Fibroblast of mammary gland (primary cell): ENCODE measurements at places on chromosomes 16 and 17.

DNA sequence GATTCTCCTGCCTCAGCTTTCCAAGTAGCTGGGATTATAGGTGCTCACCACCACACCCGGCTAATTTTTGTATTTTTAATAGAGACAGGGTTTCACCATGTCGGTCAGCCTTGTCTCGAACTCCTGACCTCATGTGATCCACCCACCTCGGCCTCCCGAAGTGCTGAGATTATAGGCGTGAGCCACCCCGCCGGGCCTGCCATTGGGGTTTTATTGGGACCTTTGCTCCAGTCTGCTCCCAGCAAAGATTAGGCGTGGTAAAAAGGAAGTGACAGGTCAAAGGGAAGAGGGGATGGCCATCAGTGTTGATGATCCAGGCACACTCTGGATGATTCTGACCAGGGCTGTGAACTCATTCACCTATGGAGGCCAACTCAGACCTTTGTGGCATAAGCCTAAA is 20.5 kb downstream of the MYLK3 start:
- no peak for DNase-seq

DNA sequence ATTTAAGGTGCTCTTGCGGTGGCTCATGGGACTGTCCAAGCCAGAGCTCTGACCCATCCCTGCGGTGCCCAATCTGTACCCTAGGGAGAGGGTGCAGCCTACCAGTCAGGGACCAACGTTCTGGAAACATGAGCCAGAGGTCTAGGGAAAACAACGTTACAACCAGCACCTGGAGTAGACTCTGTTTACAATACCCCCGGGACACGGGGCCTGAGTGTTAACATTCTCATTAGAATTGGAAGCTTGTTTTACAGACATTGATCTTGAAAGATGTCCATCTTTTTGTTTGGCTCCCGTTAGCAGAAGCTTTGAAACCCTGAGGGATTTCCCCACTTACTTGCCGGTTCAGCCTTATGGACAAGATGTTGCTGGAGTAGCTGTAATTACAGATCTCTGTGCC is 6.9 kb downstream of the WIPI1 start:
- DNase-seq, result no peak

DNA sequence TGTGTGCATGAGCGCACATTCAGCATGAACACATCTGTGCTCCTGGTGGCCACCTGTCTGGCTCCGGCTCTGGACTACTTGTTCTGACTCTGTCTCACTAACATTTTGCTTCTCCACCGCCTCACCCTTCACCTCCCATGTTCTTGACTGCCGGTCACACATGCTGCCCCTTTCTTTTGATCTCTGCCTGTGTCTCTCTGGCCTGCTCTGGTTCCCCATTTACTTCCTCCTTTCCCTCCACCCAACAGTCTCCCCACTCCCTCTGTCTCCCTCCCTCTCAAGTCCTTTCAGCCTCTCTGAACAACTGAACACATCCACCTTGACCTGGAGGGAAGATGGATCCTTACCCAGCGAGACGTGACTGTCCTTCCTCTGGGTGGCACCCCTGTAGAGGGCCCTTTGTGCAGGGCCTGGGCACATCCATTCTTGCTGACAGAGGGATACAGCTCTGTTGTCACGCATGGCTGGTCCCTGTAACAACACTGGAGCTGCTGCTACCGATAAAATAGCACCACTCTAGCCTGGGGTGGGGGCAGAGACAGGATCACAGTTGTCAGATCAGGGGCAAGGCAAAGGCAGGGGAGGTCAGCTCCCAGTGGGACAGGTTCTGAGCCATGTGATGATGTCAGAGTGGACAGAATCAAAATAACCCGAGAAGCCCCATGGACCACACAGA is 11.0 kb downstream of the ZSCAN32 start:
- no peak for DNase-seq

DNA sequence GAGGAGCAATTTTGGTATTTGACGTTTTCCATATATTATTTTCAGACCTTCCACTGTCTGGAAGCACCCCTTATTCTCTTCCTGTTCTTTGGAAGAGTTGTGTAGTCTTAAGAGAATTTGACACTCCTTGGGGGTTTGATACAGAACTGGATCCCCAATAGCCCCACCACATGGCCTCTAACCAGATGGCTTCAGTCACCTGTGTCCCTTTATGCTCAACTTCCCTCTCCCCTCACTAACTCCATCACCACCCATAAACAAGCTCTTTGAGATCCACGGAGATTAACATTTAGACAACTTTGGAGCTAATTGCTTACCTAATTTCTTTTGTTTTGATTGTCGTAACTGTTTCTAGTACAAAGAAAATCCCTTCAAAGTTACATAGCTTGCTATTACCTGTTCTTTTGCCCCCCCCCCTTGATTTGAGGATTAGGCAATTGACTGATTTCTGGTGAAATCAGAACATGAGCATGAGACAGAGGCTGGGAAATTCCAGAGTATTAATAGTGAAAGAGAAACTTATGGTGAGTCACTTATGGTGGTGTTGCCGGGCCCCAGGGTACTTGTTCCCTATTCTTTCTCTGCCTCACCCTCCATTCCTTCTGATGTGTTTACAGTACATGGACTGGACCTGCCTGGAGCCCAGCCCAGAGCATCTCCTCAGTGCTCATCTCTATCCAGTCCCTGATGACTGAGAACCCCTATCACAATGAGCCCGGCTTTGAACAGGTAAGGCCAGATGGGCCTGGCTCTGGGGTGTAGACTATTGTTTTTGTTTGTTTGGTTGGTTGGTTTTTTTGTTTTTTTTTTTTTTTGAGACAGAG is 7.5 kb downstream of the UBE2Z start:
- DNase-seq, result peak; percentile 90

DNA sequence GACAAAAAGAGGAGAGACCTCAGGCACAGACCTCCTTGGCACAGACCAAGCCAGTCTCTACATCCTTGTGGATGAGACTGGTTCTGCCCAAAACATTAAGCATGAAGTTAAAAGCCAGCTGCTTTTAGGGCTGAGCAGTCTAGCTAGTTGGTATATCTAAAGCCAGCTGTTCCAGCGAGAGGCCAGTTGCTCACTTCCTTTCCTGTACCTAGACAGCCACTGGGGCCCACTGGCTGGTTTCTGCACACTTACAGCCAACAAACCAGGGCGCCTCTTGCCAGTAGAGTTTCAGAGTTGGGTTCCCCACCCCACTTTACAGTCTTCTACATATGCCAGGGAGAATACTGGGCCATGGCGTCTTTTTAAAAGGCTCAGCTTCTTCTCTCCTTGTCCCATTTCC is 242.4 kb downstream of the ZFHX3 start:
- DNase-seq, result no peak

- no peak for DNase-seq
Observed at GRCh38 chr16:86012221-86012620, 113.3 kb downstream of the IRF8 start.

DNA sequence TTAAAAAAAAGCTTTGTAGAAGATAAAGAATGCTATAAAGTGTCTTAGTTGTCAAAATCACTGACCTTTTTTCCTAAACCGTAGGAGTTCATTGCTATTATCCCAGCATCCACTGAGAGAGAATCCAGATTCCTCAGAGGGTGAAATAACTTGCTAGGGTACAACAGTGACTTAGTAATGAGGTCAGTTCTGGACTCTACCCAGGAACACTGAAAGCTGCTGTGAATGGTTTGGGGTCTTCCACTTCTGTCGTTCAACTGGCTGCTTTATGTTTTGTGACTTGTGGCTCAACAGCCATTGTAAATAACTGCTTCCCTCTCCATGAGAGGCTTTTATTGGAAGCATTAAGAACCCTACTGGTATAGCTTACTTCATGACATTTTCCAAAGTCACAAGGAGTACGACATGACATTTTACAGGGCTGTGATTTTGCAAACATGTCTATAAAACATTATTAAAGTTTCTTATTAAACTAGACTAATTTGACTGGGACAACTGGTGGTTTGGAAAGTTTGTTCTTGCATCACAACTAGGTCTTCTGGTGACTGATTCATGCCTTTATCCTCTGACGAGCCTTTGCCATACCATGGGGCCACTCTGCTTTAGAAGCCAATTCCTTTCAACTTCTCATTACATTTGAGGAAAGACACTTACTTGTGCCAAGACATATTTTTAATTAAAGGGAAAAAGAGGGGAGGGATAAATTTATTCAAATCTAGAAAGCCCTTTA is 92.2 kb upstream of the CDH11 start:
- DNase-seq, result peak; percentile 30

DNA sequence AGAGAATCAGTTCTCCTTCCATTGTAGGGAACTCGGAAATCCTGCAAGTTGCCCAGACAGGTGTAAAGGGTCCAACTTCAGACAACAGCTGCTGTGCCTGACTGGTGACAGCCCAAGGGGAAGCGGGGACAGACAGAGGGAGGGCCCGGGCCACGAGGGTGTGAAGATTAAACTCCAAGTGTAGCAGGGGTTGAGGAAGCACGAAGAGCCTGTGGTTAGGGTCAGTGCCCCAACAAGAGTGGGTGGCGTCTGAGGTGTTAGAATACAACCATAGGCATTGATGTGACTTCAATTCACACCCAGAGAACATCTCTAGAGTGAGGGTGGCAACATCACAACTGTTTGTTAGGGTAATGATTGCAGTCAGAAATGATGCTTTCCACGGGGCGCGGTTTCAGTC is 39.1 kb downstream of the ASPA start:
- no peak for DNase-seq

DNA sequence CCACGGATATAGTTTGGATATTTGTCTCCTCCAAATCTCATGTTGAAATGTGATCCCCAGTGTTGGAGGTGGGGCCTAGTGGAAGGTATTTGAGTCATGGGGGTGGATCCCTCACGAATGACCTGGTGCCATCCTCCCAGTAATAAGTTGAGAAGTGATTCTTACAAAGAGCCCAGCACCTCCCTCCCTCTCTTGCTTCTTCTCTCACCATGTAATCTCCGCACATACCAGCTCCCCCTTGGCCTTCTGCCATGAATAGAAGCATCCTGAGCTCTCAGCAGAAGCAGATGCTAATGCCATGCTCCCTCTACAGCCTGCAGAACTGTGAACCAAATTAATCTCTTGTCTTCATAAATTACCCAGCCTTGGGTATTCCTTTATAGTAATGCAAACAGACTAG is 41.9 kb upstream of the RBBP6 start:
- no peak for DNase-seq

- DNase-seq, result no peak
Observed at GRCh38 chr16:3183445-3184139, 4.4 kb upstream of the OR1F1 start.

DNA sequence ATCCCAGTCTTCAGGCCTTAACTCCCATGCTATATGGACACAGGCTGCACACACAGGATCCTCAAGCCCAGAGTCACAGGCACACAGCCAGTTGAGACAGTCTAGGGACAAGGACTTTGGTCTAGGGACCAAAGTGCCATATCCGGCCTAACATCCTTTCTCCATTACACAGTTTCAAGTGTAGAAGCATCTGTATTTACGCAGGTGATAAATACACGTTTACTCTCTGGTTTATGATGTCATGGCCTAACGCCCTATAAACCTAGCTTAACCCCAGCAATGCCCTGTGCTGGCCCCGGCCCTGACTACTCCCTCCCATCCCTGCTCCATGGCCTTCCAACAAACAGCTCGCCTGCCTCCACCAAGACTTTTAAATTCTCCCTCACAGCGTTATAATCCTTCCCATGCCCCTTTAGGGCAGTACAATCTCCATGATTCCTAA is 17.1 kb downstream of the CUEDC1 start:
- DNase-seq, result no peak

GRCh38 chr17:19868079-19868395 is 301 bp upstream of the ULK2 start:
- no peak for DNase-seq

- DNase-seq, result peak; percentile 33
Observed at GRCh38 chr17:38701504-38702165, 3.4 kb upstream of the MLLT6 start.

GRCh38 chr17:76642032-76642561 is 1.5 kb downstream of the ST6GALNAC1 start:
- DNase-seq, result no peak

GRCh38 chr16:85515830-85516397 is 97.2 kb upstream of the GSE1 start:
- no peak for DNase-seq

DNA sequence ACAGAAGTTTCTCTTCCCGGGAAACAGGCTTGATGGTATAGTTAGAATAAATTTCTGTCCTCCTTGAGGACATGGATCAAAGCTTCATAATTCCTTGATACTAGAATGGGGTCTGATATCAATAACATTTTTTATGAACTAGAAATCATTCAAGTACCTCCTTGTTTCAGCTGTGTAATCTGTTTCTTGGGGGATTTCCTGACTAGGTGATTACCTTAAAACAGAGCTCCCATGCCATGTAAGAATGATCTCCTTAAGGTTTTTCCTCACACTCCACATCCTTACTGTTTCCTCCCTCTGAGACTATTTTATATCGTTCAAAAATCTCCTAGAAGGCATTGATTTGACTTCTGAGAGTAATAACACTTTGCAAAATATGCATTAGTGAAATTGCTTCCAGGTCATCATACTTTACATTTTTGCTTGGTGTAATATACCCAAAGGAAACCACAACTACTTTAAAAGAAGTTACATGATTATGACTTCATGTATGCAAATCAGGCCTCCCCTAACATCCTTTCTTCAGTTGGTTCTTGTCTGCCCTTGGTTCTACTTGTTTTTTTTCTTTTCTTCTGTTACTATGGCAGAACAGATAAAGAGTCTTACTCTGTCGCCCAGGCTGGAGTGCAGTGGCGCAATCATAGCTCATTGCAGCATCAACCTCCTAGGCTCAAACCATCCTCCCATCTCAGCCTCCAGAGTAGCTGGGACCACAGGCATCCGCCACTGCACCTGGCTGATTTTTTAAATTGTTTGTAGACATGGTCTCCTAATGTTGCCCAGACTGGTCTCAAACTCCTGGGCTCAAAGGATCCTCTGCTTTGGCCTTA is 388.8 kb downstream of the ZFHX3 start:
- no peak for DNase-seq
